ENCODE measurements at places on chromosomes 4 and X.

GRCh38 chrX:458631-459061 is 71.9 kb upstream of the PPP2R3B start:
- DNase-seq, result no peak

DNA sequence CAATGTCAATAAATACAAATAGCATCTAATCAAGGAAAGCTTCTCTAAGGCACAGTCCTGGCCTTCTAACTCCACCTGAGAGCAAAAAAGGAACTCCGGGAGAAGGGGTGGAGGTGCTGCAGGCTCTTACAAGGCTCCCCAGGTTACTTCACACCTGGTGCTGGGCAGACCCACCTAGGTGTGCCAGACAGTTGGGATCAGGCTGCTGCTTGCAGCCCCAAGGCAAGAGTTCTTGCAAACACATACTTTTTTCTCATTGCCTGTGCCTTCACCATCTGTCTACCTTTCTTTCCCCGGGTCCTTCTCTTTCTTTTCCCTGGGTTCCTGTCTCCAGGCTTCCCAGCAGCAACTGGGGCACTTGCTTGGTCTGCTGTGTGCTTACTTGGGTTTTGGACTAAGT is 81.4 kb upstream of the STIM2 start:
- no peak for DNase-seq

DNA sequence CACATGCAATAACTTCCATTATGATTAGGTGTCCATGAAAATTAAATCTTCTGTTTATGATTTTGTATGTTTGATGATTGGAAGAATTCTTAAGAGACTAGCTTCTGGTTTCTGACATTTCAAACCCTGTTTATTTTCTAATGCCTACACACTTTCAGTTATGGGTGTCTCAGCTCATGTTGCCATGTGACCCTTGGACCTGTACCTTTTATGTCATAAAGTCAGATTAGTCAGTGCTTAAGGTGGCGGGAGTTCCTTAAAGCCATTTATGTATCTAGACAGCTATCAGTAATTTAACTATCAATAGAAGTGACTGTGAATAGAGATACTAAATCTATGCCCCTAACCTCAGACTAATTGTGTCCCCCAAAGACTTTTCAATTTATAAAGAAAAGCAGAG is 155.6 kb downstream of the GBA3 start:
- DNase-seq, result no peak

GRCh38 chrX:64206556-64207162 is 1.2 kb upstream of the AMER1 start:
- no peak for DNase-seq

DNA sequence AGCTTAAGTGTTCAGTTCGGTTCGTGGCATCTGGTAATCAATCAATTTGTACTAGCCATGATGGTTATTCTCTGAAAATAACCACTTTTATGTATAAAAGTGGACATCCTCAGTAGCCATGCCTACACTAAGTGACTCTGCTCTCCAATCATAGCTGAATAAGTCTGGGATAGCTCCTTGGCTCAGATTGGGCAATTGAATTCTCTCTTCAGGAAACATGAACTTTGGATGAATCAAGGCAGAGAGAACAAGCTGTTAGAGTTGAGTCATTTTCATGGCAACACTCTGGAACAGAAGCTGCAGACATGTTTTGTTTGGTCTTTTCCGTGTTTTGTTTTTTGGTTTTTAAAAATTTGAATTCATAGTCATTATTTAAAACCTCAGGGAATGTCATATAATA is 66.8 kb upstream of the TMEM164 start:
- no peak for DNase-seq

GRCh38 chr4:164926301-164926700 is 49.3 kb downstream of the APELA start:
- no peak for DNase-seq

GRCh38 chrX:44952329-44953027 is 79.5 kb downstream of the KDM6A start:
- DNase-seq, result no peak

DNA sequence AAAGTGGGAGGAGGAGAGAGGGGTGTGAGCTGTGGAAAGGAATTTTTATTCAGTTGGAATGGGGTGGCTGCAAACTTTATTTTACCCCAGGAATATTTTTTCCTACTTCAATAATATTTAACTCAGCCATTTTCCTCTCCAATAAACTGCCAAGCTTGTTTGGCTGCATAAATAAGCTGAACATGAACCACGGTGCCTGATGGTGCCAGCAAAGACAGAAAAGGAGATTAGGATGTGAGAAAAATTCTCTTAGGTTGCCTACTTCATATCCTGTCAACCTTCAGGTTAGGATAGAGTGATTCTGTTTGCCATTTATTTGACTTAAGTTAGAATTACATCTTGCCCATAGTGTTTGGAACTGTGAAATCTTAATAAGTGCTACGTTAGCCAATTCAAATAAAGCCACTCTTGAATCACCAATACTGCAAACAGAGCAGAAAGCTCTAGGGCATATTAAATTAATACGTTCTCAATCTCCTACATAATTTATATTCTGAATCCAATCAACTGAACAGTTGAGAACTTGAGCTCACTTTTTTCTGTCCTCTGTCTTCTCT is 195.1 kb downstream of the ARHGAP24 start:
- DNase-seq, result no peak

DNA sequence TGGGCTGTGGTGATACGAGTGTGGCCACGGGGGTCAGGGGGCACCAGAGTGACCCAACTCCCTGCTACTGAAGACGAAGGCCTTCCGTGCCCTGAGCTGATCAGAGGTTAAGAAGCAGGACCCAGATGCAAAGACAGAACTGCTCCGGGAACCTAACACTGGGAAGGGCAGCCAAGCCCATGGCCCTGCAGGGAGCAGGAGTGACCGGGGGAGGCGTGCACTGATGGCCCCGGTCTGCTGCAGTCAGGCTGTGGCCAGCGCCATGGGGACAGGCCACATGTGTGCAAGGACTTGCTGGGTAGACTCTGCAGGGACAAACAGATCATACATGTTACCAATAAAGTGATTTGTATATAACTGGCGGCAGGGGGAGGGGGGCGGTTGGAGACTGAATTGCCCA is 74.6 kb downstream of the ACOX3 start:
- DNase-seq, result no peak
